Cortex of kidney (tissue), 1 donor: ENCODE measurements at places on chromosomes 7 and 10.

DNA sequence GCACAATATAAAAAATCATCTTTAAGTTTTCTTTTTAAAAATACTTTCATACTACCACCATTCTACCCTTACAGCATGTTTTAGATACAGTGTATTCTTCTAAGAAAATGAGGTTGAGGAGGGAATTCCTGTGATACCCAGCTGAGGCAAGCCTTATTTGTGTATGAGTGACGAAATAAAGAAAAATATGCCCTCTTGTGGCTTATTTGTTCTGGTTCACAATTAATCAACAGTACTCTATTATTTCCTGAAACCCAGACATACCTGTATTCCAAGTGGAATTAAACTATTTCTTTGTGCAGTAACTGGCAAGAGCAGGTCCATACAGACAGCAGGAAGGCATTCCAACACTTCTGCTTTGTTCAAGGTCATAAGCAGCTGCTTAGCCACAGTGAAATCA is 4.5 kb upstream of the SEMA3D start:
- DNase-seq, result no peak

DNA sequence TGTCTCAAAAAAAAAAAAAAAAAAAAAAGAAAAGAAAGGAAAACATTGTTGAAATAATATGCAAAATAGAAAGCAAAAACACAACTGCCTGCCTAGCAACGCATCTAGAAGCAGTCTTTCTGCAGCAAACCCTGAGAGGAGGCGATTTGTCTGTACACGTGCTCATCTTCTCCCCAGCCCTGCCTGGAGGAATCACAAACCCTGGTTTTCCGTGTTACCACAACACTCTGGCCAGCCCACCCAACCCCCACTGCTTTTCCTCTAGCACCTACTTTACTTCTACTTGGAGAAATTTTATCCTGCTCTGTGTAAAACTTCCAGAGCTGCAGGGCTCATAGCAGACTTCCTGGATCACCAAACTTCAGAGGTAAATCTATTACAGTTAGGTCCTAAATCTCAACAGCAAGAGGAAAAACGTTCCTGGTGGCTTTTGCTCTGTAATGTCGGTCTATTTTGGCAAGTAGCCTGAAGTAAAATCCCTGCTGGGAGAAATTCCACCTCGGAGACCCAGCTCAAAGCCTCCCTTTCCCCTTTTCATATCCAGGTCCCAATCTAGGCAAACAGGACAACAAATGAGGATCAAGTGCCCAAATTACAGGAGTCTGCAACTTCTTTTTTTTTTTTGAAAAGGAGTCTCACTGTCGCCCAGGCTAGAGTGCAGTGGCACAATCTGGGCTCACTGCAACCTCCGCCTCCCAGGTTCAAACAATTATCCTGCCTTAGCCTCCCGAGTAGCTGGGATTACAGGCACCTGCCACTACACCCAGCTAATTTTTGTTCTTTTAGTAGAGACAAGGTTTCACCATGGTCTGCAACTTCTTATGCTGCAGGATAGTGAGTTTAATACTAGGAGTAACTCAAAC is 91.6 kb downstream of the DNMBP start:
- no peak for DNase-seq

DNA sequence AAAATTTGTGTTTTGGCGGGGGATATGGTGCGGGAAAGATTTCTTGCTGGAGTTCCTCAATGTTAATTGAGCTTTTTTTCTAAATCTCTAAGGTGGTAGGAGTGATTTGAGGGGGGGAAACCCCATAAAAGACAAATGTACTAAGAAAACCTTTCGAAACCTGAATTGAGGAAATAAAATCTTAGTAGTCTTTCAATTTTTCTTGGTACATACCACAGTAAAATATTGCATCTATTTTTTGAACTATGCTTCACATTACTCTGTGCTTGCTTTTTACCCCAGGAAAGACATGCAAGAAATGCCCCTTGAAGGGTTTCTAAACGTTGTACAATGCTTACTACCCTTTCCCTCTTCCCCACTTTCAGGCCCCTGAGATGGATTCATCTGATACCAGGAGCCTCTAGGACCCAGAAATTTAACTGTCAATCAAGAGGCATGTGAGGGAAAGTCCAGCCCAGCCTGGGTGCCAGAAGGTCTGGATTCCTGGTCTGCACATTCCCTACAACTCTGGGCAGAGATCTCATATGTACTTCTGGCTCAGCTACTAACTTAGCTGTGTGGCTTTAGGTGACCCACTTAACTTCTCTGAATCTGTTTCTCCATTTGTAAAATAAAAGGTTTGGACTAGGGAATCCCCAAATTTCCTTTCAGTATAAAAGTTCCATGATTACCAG is 5.8 kb upstream of the PDCD4 start:
- no peak for DNase-seq

DNA sequence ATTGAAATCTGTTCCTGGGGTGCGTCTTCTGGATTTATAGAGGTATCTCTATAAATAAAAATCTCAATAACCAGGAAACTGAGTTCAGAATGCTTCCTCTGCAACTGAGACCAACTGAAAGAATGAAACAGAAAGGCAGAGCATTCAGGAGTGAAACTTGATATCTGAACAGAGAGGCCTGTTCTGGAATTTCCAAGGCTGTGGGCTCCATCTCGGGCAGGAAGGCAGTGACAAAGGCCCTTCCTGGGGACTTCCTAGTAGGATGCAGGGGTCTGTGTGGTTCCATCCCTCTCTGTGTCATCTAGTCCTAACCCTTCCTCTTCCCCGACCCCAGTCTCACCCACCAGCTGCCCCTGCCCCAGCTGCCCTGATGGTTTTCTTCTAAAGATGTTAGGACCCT is 52.0 kb downstream of the JCAD start:
- no peak for DNase-seq

GRCh38 chr10:76743169-76743568 is 894.4 kb downstream of the KCNMA1 start:
- DNase-seq, result no peak

GRCh38 chr7:48147078-48147591 is 24.1 kb upstream of the ABCA13 start:
- DNase-seq, result no peak

DNA sequence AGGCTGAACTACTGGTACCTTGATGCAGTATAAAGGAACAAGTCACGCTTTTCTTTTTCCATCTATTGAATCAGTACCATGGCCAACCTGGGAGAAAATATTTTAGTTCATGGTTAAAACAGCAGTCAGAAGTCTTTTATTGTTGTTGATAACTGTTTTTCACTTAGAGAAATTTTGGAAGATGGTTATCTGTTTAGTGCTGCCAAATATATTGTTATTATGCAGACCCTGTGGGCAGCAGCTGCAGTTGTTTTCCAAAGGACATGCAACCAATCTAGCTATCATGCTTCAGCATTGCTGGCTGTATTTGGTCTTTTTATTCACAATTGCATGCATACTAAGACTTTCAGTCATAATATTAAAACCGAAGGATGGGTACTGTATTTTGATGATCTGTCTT is 169.5 kb downstream of the BBS9 start:
- no peak for DNase-seq

DNA sequence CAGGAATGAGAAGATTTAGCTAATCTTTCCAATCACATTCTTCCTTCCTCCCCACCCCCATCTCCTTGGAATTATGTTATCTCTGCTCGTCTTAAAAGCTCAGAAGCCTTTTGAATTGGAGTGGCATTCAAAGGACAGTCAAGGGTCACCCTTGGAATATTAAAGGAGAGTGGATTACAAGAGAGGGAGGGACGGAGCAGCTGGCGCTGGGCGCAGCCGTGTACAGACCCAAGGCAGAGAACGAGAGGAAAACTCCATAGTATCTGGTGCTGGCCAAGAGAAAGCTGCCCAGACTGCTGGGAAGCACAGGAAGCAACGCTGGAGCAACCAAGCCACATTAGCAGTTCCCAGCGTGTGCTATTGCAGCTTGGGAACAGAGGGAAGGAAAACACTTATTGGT is 95.7 kb downstream of the POU6F2 start:
- DNase-seq, result no peak

GRCh38 chr10:31808258-31809218 is 120.1 kb downstream of the ARHGAP12 start:
- DNase-seq, result no peak

- no peak for DNase-seq
Observed at GRCh38 chr7:54485044-54485443, 57.1 kb upstream of the VSTM2A start.

GRCh38 chr10:22637491-22637890 is 76.9 kb downstream of the PIP4K2A start:
- no peak for DNase-seq

DNA sequence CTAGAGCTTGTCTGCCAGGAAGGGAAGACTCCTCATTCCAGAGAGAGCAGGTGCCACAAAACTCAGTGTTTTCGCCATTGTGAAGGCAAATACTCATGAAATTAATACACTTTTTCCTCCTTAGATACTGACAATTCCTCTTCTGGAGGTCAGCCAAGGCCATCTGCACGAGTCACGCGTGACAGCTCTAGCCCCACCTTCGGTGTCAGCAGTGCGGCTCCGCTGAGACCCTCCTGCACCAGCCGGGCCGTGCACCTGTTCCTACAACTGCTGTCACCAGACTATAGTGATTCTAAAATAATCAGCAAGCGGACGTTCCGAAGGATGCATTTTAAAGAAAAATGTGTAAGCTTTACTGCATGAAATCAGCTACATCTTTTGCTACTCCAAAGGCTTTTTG is 127.7 kb downstream of the DIP2C start:
- DNase-seq, result no peak

GRCh38 chr7:116037401-116037800 is 6.8 kb upstream of the TFEC start:
- DNase-seq, result no peak

- DNase-seq, result no peak
Observed at GRCh38 chr10:72020914-72021809, 57.0 kb downstream of the CHST3 start.

GRCh38 chr10:33139181-33139646 is 181.2 kb upstream of the ITGB1 start:
- DNase-seq, result no peak

DNA sequence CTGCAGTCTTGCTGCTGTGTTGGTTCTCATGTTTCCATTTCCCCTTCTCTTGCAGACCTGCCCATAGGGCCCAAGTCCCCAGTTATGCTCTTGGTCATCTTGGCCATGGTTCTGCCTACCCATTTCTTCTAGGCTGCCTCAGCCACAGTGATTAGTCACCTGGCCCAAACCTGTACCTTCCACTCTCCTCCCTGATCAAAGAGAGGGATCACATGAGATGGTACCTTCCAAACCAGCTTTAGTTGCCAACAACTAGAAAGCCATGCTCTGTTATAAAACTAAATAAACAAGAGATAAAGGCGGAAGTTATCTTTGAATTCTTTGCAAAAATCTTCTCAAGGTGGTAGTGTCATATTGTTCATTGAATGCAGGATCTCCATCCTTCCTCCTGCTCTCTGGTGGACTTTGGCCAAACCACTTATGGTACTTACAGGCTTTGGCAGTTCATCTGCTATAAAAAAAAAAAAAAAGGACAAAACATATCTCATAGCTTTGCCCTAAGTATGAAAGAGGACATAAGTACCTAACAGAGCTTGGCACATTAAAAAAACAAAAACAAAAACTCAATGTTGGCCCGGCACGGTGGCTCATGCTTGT is 25.8 kb downstream of the TACC2 start:
- no peak for DNase-seq

DNA sequence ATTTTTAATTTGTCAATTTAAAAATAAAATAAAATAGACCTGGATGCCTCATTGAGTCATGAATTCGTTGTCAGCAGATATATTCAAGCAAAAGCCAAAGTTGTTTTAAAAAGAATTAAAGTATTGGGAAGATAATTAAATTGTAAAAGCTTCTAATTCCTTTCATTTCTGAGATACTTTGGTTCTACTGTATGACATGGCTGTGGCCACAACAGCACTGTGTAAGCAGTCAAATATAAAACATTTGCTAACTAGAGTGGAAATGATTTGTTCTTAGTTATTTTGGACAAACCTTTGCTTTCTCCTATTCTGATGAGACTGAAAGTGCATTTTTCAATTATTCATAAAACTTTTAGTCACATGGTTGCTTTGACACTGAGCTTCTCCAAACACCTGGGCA is 143.6 kb upstream of the FAM13C start:
- no peak for DNase-seq

GRCh38 chr7:39712751-39713150 is 89.4 kb downstream of the RALA start:
- DNase-seq, result no peak

DNA sequence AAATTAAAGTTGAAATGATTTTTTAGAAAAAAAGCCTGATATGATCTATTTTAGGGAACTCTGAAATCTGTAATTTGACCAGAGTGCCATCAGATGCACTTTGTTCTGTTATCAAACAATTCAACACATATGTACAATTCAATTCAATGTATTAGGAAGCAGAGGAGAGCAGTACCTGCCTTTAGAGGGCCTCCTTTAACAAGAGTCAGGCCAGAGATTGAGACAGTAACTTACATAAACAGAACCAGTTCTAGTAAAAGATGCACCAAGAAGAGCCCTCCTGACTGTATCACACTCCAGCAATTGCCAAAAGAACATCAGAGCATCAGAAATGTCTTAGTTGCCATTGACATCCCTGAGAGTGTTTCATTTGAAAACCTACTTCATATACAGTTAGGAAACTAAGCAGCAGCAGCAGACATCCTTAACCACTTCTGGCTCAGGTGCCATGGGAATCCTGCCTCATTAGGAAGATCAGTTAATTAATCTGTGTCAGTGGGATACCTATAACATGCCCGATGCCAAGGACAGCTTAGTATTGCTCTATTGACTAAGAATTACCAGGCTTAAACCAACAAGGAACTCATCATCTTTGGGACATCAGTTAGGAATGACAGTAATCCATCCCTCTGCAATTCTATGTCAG is 1222.6 kb upstream of the LRRN3 start:
- DNase-seq, result no peak

DNA sequence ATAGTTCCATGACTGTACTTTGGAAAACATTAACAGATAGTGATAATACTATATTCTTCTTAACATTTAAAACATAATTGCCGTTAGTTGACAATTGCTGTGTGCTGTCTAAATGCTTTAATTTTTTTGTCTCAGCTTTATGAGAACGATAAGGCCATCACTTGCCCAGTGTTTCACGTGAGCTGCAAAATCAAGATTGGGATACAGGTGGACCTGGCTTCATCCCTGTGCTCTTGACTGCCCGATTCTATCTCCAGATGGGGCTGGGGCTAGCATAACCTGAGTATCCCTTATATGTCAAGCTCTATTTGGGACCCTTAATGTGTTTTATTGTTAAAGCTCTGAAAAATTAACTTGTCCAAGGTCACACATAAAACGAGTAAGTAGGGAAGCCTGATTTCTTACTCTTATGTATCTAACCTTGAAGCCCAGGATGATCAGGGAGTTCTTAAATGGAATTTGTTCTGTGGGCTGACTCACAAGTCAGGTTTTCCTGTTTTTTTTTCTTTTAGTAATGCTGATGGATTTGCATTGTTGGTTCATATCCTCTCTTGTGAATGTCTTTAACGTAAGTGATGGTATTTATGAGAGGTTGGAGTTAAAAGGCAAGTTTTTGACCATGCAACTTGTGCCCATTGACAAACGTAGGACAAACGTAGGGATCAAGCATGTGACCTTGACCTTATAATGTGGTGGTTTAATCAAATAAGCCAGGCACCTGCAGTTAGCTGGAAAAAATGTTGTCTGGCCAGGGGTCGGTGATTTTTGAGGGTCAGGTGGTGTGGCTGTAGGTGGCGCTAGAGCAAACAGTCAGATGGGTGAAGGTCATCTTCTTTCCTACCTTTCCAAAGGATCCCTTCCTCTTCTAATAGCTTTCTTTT is 3.6 kb downstream of the PRKAR2B start:
- DNase-seq, result no peak

GRCh38 chr10:97679594-97679993 is 7.4 kb downstream of the AVPI1 start:
- DNase-seq, result no peak
